ENCODE measurements at places on chromosomes 7 and 10.

DNA sequence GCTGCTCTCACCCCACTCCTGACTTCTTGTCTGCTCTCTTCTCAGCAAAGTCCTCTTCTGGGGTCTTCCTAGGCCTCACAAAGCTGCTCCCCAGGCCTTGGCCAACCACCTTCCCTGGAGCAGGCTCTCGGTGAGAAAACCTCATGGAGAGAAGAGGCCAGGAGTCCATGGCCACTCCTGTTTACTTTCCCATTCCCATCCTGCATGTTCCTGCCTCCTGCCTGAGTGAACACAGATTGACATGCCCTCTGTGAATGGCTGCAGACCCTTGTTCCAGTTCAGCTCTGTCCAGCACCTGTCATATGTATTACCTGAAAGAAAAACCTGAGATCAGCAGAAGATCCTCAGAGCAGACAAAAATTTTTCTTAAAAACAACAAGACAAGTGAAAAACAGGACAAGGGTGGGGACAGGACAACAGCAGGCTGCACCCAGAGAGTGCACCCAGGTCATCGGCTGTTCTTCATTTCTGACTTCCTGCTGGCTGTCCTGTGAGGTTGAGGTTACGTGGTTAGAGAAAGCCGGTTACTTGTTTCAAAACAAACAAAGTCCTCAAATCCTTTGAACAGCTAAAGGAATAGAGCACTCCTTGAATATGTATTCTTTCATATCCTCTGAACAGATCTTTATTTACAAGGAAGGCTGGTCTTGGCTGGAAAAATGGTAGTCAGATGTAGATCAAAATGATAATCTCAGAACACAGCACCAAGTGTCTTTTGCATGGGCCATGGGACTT lies 34.0 kb upstream of the DLD start:
- DNase-seq, result no peak

DNA sequence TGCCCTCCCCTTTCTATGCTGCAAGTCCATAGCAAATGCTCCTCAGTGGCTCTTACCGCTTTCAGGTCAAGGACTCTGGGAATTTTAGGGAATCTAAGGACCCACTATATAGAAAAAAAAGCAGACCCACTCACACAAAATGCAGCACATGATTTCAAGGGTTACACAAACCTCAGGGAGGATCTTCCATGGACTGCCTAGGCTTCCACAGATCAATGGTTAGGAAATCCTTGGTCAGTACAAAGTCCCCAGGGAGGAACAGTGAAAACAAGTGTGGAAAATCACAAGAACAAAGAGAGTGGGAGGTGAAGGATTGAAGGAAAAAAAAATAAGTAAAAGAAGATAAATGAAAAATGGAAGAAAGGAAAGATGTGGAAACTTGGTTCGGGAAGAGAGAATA lies 188.4 kb downstream of the AHR start:
- DNase-seq, result no peak

- no peak for DNase-seq
These were observed 55.9 kb downstream of the ITIH5 start for GRCh38 chr10:7610651-7611389.

DNA sequence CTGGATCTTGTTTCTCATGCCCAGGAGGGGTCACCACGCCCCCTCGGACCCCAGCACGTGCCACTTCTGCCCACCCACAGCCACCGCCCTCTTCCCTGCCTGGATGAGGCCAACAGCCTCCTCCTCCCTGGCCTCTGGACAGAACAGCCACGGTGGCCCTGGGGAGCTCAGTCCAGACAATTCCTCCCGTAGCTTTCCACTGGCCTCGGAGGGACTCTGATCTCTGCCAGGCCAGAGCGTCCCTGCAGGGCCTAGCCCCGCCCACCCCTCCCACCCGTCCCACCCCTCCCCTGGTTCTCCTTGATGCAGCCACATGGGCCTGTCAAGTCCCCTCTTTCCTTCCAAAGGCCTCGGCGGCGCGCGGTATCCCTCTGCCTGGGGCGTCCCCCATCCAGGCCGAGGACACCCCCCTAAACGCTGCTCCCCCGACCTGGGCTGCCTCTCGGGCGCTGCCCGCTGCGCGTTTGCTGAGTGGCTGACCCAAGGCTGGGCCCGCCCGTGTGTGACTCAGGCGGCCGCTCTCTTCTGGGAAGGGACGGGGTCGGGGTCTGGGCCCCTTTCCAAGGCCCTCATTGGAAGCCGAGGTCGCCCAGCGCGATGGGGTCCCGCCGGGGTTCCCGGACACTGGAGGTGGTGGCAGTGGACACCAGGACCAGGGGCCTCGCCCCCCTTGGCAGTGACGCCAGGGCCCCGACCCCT lies 557 bp downstream of the TMEM120A start:
- DNase-seq, result no peak

- no peak for DNase-seq
These were observed 553.6 kb downstream of the TCERG1L start for GRCh38 chr10:130757821-130758489.

DNA sequence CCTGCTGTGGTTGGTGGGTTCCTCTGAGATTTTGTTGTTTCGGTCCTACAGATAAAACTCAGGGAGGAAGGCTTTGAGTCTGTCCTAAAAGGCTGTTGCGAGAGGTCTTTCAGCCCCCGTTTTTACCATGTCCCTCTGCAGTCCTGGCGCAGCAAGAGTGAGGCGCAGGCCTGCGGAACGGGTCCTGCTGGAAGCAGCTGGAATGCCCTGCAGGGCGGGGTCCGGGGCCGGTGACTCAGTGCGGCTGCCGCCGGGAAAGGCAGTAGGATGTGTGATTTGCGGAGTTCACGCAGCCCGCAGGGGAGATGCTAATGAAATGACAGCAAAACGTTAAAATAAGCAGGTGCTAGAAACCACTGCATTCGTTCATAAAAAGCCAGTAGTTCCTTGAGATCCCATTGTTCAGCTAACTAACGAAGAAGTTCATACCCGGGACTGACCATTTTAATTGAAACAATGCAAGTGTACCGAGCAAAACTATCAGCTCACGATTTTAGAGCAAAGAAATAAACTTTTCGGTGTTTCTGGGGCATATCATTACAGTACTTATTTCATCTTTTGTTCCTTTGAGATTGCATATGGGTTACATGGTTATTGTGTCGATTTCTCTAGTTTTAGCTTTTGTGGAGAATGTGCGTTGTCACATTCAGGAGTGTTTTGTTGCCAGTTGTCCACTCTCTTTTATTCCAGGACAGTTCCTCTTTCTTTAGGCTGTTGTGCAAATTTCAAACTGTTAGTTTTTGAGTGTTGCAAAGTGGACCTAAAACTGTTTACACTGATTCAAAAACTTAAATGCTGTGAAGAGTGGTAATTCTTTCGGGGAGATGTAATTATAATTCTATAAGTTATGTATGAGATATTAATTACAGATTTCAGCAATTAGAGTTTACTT lies 783 bp downstream of the ANLN start:
- no peak for DNase-seq

Data from stimulated activated CD4-positive, alpha-beta T cell treated with anti-CD3 and anti-CD28 coated beads, Interleukin-1b, Interleukin-23, amount 100 ng/mL, for 1 hour (primary cell).